ENCODE measurements at places on chromosomes 6 and 20.

GRCh38 chr20:10632721-10633509 is 40.9 kb downstream of the JAG1 start:
- peak; percentile 25 for DNase-seq

- DNase-seq: no peak
These were observed 233.0 kb upstream of the CEP162 start for GRCh38 chr6:84460491-84460890.

- no peak for DNase-seq
These were observed 255.1 kb downstream of the CDH26 start for GRCh38 chr20:60213126-60213893.

GRCh38 chr20:17227219-17227575 is 357 bp downstream of the PCSK2 start:
- DNase-seq: no peak

- no peak for DNase-seq
These were observed 74.8 kb upstream of the TPD52L1 start for GRCh38 chr6:125078602-125079321.

DNA sequence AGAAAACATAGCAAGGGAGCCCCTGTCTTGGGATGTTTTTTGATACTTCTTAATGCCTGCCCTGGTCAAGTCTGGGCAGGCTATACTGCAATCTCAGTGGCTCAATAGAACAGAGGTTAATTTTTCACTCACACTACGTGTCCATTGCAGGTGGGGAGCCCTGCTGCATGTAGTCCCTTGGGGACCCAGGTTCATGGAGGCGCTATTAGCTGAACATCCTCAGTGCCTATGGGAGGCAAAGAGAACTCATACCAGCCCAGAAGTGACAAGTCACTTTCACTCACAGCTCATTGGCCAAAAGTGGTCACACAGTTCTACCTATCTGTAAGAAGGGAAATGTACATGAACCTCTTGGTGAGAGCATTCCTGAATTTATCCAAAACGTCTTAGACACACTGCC is 23.2 kb downstream of the CGA start:
- DNase-seq: no peak

GRCh38 chr20:59697068-59697467 is 92.7 kb downstream of the PHACTR3 start:
- DNase-seq: no peak

- DNase-seq: no peak
These were observed 177.1 kb upstream of the MAP3K7 start for GRCh38 chr6:90764001-90764400.

DNA sequence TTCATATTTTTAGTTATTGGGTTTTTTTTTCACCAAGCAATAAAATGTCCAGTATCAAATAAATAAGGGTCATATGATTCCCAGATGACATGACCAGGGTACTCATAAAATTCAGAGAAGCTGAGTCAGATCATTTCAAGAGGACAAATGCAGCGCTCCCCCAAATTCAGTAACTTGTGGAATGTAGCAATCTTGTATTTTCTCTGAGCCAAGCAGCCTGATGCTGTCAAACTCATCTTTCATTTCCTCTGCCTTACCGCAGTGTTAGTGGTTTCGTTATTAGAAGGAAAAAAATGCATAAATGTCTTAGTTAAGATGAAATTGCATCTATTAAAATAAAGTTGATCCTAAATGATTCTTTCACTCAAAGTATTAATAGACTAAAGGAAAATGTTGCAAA is 57.8 kb upstream of the EDN1 start:
- DNase-seq: no peak

DNA sequence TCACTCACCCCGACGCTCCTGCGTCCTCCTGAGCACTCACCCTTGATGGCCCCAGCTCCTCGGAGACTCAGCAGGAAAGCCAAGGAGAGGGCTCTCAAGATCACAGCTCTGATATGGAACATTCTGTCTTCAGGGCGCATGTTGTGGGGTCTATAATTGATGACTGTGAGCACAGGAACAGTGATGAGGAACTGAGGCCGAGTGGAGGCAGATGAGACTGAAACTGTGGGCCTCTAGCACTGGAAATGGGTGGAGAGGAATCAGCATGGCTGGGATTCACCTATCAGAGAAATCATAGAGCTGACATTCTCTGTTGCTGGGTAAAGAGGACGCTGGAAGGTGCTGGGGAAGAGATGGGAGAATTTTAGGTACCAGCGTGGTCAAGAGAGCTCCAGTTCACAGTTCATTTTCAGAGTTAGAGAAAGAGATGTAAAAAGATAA is at the start of gene HLA-DPA1:
TSS of gene HLA-DPA1 (minus strand) at position 219 of the 441 bp plus-strand sequence.
- no peak for DNase-seq

DNA sequence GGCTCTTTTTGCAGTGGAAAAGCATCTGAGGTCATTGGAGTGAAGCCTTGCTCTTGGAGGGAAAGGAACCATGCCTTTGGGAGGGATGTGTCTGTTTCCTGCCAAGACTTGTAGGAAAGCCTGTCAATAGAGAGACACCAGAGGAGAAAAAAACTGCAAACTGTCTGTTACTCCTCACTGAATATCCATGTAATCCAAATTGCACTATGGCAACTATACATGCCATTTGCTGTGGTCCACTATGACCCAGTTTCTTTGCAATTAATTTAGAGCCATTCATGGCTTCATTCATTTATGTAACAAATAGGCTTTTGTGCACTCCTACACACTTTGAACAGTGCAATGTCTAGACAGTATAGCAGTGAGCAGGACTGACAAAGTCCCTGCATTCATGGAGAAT is 296.5 kb downstream of the SLC35F1 start:
- DNase-seq: no peak

- no peak for DNase-seq
These were observed 55.7 kb downstream of the PTPN1 start for GRCh38 chr20:50565871-50566270.

DNA sequence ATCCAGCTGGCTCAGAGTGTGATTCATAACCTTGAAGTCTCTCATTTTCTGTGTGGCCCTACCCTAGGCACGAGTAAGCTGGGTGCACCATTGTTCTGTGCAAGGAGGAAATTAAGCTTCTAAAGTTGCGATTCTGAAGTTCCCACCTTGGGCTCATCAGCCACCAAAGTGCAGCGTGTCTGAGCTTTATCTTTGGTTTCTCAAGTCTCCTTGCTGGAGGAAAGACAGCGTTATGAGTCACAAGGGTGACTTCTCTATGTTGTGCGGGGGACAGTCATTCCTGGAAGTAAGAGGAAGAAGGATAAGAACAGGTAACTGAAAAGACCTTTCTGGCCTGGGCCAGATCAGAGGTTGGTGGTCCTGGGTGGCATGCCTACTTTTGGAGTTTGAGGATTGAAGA is 16.8 kb downstream of the MRAP2 start:
- no peak for DNase-seq

DNA sequence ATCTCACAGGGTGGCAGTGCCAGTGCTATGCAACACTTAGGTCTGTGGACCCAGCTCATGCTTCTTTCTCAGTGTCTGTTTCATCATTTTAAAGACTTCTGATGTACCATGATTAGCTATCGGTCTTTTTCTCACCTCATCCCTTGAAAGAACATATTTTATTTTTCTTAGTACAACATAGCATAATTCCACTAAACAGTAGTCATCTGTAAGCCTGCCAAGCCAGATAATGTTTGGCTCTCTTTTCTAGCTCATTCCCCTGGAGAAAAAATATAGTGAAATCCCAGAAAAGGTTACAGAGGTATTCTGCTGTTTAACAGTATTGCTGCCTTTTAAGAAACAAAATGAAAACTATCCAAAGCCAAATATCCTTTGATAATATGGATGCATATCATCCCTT is 177.0 kb upstream of the MMS22L start:
- no peak for DNase-seq

DNA sequence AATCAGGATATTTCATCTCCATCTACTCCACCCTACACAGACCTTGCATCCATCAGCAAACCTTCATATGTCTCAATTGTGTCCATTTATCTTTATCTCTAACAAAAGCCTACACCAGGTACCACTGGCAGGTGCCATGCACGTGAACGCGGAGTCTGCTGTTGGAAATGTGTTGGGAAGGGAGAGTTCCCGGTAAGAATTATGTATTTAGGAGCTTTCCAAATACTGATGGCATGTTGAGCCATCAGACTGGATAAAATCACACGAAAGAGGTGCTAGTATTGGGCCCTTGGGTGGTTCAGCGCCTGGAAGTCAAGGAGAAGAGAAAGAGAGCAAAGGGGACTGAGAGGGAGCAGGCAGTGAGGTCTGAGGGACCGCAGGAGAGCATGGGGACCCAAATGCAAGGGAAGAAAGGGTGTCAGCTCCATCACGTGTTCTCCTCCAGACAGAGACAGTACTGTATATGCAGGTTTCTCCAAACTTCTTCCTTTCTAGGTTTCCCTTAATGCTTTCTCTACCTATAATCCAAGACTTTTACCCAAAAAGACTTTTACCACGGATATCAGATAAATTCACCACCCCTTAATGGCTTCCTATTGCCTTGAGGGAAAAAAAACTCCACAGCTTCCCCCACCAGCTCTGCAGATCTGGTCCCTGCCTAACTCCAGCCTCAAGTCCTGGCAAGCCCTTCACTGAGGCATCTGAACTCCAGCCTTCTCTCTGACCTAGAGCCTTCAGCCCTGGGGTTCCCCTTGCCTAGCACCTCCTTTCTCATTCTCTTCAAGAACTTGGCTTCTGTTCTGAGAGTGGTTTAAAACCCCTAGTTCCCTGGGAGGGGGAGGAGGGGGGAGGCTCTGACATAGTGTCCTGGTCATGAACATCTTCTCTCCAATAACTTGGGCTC is 4.8 kb upstream of the ZNF217 start:
- DNase-seq: no peak
